ENCODE measurements at places on chromosomes 11 and 22.

DNA sequence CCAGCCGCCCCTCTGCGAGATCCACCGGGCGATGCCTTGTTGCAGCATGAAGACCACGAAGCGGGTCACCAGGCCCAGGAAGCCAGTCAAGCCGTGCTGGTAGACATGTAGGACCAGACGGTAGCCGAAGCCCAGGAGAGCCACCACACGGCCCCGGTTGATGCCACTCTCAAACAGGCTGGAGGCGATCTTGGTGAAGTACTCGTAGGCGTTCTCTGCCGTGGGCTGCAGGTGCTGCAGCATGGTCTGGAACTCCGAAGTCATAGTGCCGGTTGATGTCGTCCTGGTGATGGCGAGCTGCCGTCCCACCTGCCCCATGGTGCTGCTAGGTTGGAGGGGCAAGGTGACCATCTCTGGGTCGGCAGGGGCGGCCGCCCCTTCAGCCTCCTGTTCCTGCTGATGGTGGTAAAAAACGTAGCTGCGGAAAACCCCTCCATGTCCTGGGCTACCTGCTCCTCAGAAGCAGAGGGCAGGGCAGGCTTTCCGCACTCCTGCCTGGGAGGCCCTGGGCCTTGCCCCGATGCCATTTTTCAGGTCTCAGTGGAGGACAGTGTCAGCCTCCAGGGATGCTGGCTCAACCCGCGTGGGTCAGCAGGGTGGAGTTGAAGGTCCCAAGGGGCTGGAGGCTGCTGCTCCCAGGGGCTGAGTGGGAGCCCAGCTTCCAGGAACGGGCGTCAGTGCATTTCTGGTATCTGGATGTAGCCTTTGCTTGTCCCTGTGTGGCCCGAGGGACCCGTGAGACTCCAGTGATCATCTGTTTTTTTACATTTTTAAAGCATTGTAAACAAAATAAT lies 98.7 kb downstream of the ADAMTS15 start:
- DNase-seq = no peak

DNA sequence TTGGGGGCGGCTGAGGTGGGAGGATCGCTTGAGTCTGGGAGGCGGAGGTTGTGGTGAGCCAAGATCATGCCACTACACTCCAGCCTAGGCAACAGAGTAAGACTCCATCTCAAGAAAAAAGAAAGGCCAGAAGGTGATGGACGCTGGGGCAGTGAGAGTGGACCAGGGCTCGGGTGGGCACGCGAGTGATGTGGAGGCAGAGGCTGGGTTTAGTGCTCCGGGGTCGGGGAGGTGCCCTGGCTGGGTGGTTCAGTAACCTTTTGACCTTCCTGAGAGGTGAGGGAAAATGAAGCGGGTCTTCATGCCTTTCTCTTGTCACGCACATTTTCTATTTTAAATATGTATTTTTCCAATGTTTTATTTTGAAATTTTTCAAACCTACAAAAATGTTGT lies 45.1 kb downstream of the ST14 start:
- DNase-seq = no peak

DNA sequence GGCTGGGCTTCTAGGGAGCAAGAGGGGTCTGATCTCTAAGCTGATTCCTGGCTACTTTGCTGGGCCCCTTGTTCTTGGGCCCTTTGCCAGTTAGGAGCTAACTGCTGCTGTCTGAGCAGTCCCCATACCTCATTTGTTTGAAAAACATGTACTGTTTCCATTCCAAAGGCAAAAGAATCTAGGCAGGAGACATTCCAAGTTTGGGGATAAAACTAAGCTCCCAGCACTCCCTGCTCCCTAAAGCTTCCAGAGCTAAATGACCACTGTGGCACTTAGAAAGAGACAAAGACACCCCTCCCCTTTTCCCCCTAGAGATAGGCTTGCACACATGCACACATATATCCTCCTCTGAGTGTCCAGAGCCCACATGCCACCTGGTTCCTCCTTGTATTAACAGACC lies 22.7 kb upstream of the RRM1 start:
- no peak for DNase-seq

DNA sequence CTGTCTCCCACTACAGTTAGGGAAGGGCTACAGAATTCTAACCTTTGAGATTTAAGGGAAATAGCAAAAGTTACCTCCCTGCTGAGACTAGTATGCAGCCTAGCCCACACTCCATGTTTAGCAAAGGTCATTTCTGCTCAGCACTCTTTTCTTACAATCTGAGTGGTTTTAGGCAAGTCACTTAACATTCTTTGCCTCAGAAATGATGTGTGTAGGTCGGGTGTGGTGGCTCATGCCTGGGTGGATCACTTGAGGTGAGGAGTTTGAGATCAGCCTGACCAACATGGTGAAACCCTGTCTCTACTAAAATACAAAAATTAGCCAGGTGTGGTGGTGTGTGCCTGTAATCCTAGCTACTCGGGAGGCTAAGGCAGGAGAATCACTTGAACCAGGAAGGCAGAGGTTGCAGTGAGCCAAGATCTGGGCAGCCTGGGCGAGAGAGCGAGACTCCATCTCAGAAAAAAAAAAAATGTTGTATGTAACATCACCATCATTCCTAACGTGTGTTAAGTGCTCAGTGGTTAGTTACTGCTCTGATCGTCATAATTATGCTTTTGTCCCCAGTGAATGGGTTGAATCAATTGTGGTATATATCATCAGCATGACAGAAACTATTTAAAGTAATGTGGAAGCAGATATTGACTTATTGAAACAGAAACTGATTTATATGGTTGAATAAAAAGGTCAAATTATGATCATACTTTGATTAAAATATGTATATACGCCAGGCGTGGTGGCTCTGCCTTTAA lies 55.0 kb downstream of the COPB1 start:
- DNase-seq = no peak

- DNase-seq = no peak
These were observed 37.0 kb downstream of the CYB5R2 start for GRCh38 chr11:7636350-7636749.

GRCh38 chr11:62556108-62556874 lies 9.7 kb upstream of the AHNAK start:
- peak; percentile 89 for DNase-seq

DNA sequence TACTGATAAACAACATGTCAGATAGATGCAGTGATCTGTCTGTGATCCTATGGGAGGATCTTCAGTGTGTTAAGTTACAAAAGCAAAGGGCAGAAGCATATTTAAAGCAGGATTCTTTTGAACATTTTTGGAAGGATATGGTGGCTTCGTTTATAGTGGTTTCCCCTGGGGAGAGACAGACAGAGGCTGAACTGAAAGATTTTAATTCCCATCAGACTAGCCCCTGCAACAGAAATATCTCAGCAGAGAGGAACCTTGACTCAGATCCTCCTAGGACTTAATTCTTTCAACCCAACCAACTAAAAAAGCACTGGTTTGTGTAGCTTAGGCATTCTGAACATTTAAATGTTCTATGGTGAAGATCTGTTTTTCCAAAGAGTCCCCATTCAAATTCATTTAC lies 5.7 kb downstream of the CLTCL1 start:
- DNase-seq = no peak

DNA sequence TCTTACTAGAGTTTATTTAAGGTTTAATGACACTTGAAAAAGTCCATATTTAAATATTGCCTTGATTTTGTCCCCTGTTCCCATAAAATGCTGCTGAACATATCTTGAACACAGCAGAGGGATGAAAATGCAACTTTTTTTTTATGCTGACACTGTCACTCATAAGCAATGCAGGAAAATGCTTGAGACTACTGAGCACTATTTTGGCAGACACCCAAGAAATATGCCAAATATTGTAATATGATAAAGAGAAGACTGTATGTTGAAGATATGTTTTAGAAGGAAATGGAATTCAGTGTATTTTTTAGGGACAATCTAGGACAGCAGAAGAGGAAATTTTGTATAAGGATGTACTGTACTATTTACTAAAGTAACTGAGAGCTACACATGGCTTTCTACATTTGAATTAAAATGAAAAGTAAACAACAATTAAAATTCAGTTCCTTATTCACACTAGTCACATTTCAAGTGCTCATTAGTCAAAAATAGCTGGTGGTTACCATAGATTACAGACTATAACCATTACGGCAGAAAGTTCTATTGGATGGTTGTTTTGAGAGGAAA lies 58.6 kb downstream of the LRRC4C start:
- no peak for DNase-seq

- DNase-seq = no peak
These were observed 9.8 kb downstream of the PPFIBP2 start for GRCh38 chr11:7523416-7524210.

DNA sequence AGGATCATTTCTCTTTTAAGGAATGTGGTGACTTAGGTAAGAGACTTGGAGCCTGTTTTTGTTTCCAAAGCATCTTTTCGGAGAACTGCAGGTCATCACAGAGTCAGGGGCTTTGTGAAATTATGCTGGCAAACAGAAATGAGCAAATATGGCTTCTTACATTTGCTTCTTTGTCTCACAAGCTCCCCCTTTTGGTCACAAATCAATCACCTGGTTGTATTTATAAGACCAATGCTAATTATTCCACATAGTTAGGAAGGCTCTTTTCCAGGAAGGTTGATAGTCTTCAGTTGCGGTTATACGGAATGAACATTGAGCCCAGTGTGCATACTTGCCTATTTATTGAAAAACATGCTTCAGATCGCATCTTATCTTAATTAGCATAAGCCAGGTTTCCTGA lies 34.6 kb upstream of the CEP126 start:
- no peak for DNase-seq

- no peak for DNase-seq
These were observed 2.5 kb upstream of the RCN1 start for GRCh38 chr11:32088117-32088941.

DNA sequence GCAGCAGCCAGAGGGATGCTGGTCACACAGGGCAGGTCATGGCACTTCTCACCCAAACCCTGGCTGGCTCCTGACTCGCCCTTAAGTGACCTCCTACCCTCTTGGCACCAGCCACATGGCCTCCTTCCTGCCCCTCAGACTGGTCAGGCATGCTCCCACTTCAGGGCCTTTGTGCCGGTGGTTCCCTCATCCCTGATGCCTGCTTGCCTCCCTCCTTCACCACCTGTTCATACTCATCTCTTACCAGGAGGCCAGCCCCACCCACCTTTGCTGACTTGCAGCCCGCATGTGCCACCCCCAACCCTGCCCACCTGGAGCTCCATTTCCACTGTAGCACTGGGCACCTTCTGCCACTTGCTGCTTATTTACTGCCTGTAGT lies 20.1 kb downstream of the GNAZ start:
- DNase-seq = no peak

DNA sequence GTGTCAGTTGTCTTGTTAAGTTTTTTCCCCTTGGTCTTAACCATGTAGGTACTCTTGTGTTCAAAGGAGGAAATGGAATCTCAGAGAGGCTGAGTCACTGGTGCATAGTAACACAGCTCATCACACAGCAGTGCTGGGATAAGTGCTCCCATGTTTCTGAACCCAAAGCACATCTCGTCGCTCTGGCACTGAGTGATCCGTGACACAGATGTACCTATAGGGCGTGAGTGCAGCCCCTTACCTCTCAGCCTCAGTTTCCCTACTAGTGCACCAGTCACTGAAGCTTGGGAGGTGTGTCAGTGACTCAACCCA lies 234.0 kb downstream of the ST3GAL4 start:
- no peak for DNase-seq

DNA sequence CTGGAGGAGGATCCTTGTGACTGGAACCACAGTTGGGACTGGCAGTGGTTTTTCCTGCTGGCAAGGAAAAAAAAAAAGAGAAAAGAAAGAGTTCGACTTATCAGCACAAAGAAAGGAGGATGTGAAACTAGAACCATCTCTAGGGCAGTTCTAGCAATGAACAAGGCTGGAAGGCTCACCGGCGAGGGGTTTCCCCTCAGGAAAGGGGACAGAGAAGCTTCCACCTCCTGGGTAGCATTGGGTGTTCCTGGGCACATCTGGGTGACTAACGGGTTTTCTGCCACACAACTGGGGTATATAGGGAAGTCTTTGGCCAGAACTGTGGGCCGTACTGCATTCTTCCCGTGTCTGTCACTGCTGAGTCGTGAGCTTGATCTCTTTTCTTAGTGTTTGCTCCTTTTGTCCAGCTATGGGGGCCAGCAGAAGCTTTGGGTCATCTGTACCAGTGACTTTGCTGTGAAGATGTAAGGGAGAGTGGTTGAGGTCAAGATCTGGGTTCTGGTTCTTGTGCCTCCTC lies 109.4 kb upstream of the OR4B1 start:
- peak; percentile 26 for DNase-seq

DNA sequence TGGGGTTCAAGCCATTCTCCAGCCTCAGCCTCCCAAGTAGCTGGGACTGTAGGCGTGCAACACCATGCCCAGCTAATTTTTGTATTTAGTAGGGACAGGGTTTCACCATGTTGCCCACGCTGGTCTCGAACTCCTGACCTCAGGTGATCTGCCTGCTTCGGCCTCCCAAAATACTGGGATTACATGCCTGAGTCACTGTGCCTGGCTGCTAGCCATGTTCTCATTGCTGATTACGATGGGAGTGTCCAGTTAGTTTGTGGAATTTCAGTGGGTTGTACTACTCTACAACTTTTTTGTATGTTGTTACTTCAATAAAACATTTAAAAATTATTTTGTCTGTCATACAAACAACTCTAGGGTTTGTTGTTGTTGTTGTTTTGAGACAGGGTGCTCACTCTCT lies 4.8 kb upstream of the VPS11 start:
- no peak for DNase-seq

GRCh38 chr11:15309296-15309695 lies 194.6 kb downstream of the INSC start:
- DNase-seq = no peak

DNA sequence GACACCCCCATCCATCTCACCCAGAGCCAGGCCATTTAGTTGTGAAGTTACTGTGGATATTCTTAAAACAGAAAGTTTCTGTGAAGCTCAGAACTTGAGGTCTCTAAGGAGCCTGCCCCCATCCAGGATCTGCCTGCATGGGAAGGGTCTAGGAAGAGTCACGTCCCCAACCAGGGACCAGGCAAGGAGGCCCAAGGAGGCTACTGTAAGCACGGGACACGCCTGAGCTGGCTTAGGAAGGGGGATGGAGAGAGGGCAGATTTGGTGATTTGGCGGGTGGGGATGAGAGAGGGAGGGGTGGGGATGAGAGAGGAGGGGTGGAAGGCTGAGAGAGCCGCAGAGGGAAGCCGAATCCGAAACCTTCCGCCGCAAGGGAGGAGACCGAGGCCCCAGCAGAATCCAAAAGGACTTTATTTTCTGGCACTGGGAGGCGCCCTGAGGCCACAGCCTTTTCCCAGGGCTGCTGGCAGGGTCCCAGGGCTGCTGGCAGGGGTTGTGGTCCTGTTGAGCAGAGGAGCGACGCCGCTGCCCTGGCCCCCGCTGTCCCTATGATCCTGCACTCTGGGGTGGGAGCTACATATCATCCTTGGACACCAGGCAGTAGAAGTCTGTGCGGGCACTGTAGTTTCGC lies 9.4 kb downstream of the SIGIRR start:
- DNase-seq = no peak

- DNase-seq = peak; percentile 14
These were observed 388 bp downstream of the TMEM121B start for GRCh38 chr22:17120711-17121232.

GRCh38 chr11:122032317-122032716 lies 83.7 kb downstream of the BLID start:
- no peak for DNase-seq

Measured in CD4-positive, alpha-beta T cell treated with Interleukin-6 for 4 hours (primary cell).